IMR-90 (cell line): ENCODE measurements at places on chromosomes 2 and 18.
A peak's percentile ranks its signal among the peaks of the same experiment; 100 is the strongest.

DNA sequence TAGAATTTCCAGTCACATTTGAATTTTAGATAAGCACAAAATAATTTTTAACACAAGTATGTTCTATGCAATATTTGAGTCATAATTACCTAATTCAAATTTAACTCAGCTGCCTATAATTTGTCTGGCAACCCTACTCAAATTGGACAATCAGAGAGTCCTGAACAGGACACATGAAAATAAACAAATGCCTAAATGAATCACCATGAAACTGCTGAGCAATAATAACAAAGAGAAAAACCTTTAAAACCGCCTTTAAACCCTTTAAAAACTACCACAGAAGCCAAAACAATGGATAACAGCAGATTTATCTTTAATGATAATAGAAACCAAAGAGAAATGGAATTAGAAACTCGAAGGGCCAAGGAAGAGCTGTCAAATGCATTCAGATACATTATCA, 39.5 kb downstream of the ARL4C start:
- DNase-seq = peak; percentile 75

DNA sequence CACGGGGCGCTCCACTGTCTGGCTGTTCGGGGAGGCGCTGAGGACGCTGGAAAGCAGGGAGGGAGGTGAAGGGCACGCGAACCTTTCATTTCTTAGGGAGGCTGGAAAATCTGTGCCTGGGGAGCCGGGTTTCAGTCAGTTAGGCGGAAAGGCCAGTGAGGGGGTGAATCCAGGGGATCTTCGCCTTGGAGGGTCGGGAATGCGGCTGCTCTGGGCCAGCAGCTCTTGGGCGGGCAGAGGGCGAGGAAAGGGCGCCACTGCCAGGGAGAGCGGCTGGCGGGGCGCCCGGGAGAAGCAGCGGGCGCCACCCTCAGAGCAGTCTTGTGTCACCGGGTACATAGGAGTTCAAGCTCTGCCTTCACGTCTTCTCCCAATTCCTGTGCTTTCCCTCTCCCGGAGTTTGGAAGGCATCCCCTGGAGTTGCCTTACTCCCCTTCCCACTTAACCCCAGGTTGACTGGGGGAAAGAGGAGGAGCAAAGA, 1.4 kb downstream of the CCDC85A start:
- DNase-seq = no peak

- no peak for DNase-seq
These were observed 20.1 kb upstream of the FANCL start for GRCh38 chr2:58261209-58261608.

GRCh38 chr2:238956676-238957075, 108.8 kb downstream of the TWIST2 start:
- DNase-seq = no peak

GRCh38 chr18:668260-668659, 10.8 kb downstream of the TYMS start:
- DNase-seq = no peak

DNA sequence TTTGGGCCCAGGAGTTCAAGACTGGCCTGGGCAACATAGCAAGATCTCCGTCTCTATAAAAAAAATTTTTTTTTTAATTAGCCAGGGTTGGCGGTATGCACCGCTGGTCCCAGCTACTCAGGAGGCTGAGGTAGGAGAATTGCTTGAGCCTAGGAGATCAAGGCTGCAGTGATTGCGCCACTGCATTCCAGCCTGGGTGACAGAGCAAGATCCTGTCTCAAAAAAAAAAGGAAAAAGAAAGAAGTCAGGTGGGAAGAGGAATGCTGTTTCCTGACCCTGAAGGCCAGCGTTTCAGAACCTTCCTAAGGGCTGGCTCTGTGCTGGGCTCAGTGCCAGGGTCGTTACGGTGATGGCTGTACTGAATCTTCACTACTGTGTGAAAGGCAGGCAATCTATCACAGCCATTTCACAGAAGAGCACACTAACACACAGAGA, 35.0 kb upstream of the AGAP1 start:
- peak; percentile 26 for DNase-seq

- DNase-seq = peak; percentile 16
These were observed 919 bp upstream of the SCN2A start for GRCh38 chr2:165238295-165238694.

DNA sequence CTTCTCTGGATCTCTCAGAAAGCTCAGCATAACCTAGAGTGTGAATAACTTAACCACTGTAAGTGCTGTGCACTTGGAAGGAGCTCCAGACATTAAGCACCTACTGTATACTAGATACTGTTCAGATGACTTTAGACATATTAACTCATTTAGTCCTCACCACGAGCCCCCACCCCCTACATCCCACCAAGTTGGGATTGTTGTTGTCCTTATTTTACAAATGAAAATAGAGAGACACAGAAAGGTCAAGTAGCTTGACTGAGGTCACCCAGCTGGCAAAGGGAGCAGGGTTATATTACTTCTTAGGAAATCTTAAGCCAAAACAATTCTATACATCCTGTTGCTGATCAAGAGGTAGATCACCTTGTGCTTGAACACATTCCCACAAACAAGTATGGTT, 234.2 kb upstream of the SMAD2 start:
- no peak for DNase-seq

DNA sequence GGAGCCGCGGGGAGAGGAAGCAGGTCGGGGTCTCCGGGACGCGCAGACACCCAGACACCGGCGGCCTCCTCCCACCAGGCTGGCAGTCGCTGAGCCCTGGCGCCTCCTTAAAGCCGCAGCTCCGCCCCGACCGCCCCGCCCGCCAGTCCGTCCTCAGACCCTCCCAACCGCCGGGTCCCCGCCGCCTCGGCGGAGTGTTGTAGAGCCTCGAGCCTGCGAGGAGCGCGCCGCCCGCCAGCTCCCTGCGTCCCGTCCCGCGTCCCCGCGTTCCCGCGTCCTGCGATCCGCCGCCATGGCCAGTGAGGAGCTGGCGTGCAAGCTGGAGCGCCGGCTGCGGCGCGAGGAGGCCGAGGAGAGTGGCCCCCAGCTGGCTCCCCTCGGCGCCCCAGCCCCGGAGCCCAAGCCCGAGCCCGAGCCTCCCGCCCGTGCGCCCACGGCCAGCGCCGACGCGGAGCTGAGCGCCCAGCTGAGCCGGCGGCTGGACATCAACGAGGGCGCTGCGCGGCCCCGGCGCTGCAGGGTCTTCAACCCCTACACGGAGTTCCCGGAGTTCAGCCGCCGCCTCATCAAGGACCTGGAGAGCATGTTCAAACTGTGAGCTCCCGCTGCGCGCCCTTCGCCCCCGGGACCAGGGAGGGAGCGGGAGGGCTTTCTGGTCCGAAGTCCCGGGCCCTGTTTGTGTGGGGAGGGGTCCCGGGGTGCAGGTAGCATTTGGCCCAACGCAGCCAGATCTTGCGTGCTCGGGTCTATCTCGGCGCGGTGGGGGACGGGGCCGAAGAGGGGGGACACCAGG, at the start of gene EFHD1:
Gene EFHD1 (plus strand): TSS at position 192 of the 793 bp plus-strand sequence. CDS start 101 bp downstream, at position 293.
- peak; percentile 34 for DNase-seq

DNA sequence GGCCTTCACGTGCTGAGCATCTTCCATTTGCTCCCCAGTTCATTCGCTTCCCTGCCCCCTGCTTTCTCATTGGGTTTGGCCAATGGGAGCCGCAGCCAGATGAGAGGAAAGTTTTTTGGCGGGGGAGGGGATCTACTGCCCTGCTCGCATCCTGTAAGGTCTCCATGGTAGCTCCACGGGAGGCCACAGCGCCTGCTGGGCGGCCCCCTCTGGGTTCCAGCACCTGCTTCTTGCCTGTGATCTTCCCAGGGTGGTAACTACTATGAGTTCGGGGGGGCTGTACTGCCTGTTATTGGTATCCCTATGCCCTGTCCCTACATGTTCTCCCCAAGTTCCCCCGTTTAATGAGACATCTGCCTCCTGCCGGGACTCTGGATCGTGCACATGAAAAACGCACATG, 57.2 kb downstream of the INPP5D start:
- DNase-seq = no peak

DNA sequence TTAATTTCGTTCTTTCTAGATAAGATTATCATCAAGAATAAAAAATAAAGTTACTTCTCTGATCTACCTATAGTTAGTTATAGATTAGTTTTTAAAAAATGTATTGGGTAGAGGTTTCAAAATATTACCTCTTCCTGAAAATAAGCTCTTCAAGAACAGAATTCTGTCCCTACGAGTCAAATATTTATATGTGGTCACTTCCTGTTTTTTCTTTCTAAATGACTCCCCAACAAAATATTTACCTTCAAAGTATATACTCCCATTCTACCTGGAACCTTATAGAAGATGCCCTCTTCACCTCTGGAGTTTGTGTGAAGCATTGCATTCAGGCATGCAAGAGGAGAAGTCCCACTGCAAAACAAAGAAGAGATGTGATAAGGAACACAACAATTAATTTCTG, 72.3 kb downstream of the ASXL2 start:
- no peak for DNase-seq

DNA sequence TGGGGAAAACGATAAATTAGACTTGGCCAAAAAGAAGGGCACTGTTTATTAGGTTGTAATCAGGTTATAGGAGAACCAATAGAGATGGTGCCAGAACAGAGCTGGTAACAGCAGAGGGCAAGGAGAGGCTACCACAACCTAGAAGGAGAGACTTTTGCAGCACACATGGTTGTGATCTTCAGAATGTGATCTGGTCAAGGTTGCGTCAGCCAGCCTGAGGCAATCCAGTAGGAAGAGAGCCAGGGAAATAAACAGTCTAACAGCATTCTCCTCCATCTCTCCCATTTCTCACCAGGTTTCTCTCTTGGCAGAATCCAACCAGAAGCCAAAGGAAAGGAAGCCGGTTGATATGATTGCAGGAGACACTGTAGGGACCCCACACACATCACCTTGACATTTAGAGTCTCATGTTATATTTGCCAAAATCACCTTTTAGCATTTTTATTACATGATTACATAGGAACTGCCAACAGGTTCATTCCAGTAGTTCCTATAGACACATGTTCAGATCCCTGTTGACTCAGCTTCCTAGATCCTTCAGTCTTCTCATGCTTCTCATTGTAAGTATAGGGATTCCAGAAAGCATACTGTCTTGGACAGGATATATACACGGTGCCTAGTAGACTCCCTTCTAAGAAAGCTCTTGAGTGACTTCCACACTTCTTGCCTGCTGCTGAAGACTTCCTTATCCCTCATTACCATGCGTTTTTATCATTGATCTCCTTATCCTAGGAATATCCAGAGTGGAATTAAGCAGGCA, 17.6 kb upstream of the SPATS2L start:
- peak; percentile 79 for DNase-seq

DNA sequence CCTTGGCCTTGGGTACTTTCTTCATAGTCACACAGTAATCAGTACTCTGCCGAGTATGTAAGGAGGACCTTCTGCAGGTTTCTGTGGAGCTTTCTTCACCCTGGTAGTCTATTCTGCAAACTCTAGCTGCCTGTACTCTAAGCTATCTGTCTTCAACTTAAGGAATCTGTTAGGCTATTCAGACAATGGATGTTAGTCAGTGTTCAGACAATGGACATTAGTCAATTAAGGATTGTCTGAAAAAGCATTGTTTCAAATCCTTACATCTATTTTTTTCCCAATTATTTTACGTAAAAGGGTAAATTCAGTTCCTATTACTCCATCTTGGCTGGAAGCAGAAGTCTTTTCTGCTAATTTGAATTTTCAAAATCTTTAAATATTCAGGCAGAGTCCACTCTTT, 75.7 kb downstream of the WDR7 start:
- DNase-seq = no peak

GRCh38 chr2:143674051-143674450, 544.8 kb downstream of the ARHGAP15 start:
- no peak for DNase-seq

DNA sequence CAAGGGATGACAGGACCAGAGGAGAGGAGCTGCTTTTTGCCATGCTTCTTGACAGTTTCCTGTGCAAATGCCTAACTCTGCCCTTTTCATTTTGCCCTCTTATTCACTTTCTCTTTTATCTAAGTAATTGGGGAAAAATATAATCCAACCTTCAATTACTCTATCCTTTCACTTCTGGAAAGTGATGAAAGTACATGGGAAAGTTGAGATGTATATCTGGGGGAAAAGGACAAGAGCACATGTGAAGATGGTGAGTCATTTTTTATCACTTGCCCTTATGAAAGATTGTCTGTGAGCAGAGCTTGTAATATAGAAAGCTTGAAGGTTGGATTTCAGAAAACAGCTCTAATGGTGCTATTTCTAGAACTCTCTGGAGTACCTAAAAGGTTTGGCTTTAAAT, 1070.7 kb downstream of the CNTNAP5 start:
- no peak for DNase-seq

DNA sequence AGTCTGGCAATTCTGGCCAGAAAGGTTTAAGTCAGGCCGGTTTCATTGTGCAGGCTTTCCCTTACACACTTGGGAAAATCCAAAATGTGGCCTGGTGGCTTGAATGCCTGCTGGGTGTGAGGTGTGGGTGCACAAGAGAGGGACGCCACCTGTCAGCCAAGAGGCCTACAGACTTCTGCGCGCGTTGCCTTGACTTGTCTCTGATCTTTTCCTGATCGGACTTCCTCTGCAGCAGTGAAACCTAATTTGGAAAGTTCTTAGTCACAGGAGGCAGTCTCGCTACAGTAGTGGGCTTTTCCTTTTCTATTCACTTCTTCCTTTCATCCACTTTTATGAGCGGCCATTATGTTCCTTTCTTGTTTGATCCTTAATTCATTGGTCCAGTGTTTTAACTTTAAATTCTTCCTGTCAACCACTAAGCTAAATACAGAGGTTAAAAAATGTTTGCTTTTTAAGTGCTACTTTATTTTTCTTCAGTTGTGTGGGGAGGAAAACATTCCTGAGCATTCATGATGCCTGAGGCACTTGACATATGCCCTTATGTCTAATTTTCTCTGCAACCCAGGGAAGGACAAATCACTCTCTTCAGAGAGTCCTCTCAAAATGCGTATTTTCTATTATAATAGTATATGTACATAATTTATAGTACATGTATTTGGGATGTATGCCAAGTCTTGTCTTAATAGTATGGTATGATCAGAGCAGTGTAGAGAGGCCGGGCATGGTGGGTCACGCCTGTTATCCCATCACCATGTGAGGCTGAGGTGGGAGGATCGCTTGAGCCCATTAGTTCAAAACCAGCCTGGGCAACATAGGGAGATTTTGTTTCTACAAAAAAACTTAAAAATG, 128.9 kb downstream of the WDSUB1 start:
- peak; percentile 14 for DNase-seq

DNA sequence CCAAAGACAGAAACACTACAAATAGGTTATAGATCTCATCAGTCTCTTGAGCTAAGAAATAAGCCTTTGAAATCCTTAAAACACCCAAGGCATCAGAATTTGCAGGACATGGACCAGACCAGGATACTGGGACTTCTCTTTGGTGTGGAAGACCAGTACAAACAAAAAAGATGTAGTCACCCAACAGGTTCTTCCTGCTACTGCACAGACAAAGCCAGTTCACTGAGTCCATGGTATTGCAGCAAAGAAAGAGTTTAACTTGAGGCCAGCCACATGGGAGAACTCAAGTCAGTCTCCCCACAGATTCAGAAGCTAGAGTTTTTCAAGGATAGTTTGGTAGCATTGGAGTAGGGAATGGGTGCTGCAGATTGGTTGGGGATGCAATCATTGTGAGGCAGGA, 169.6 kb upstream of the NDUFV2 start:
- no peak for DNase-seq

DNA sequence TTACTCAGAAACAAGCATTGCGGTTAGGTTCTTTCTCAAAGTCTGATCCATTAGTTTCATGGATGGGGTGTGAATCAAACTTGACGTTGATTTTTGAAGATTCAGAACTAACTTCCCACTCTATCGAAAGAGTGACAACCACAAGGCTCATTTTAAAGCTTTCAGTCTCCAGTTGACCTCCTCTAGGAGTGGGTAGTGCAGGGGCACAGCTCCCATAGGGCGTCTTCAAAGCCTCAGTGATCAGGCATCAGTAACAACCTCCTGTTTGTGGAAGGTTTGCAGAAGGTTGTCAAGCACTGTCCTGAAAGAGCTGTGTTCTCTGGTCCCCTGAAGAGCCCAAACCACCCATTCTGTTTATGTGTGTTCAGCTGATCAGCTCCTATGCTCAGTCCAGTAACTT, 10.2 kb downstream of the MTCL1 start:
- no peak for DNase-seq
